ENCODE measurements at places on chromosomes 1 and 21.

- DNase-seq, result peak; percentile 40
Observed at GRCh38 chr1:232084584-232085223, 458.1 kb downstream of the DISC1 start.

GRCh38 chr1:160156361-160156760 lies 5.0 kb downstream of the ATP1A4 start:
- DNase-seq, result no peak

- DNase-seq, result no peak
Observed at GRCh38 chr1:78387201-78387600, 103.6 kb upstream of the PTGFR start.

DNA sequence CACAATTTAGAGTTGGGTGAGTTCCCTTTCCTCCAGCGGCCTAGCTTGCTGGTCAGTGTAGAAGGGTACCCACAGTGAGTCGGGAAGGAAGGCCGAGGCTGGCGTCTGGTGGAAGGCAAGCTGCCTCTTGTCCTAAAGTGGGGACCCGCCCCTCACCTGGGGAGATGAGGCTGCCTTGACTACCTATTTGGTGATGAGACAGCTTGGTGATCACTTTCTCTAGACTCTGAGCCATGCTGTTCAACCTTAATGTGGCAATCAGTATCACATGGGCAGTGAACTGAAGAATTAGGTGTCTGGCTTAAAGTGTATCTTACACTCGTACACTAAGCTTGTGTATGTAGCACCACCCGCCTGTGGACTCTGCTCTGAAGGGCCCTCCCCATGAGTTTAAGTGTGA lies 100.7 kb downstream of the COLGALT2 start:
- DNase-seq, result no peak

- DNase-seq, result peak; percentile 57
Observed at GRCh38 chr1:97820470-97821188, 100.2 kb downstream of the DPYD start.

DNA sequence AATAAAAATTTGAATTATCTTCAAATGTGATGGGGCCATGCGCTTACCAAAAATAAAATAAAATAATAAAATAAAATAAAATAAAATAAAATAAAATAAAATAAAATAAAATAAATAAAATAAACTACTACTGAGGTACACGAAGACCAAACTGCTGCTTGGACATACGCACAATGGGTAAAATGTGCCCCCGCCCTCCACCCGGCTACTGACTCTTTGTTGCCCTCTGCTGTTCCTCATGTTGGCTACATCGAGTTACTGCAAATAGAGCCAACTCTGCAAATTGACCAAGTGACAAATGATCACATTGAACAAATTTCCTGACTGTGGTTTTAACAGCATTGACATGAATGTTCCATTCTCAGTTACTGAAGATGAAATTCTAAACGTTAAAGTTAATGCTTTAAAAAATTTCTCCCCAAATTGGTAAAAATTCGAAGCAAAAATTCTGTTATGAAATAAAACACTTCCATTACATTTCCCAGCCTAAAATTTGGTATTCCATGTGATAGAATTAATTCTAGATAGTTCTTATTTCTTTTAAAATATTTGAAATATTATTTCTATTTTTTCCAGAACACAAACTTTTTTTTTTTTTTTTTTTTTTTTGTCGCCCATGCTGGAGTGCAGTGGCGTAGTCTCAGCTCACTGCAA lies 18.8 kb upstream of the MAP1LC3C start:
- peak; percentile 7 for DNase-seq

DNA sequence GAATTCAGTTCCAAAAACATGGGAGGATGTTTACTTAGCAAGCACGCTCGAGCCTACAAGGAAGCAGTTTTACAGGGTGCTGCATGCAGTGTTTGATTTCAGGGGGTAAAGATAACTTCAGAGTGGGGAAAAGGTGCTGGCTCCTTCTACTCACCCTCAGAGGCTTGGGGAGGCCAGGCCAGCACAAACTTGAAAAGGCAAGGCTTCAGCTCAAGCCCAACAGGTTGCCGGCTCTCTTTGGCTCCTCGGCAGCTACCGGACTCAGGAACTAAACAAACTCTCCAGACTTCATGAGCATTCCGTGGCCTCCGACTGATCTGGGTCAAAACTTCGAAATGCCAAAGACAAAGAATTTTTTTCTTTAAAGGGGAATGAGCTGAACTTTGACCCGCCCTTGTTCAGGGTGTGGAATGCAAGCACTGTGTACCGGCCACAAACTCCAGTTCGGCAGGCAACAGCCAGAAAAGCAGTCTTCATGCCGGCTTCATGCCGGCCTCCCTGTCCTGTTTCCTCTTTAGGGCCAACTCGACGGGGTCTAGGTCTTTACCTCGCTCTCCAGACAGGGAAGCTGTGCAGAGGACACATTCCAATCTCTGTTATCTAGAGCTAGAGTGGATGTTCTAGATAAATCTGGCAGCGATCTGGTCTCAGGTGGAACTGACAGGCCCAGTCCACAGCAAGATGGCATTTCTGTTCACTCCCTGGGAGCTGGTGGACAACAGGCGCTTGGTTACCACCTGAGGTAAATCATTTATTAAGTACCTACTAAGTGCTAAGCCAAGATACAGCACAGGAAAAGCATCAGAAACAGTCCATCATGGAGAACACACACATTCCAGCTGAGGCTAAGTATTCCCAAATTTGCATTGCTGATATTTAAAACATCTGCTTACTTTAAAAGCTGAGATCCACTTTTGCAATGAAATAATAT lies 75.0 kb downstream of the CD46 start:
- DNase-seq, result peak; percentile 31

DNA sequence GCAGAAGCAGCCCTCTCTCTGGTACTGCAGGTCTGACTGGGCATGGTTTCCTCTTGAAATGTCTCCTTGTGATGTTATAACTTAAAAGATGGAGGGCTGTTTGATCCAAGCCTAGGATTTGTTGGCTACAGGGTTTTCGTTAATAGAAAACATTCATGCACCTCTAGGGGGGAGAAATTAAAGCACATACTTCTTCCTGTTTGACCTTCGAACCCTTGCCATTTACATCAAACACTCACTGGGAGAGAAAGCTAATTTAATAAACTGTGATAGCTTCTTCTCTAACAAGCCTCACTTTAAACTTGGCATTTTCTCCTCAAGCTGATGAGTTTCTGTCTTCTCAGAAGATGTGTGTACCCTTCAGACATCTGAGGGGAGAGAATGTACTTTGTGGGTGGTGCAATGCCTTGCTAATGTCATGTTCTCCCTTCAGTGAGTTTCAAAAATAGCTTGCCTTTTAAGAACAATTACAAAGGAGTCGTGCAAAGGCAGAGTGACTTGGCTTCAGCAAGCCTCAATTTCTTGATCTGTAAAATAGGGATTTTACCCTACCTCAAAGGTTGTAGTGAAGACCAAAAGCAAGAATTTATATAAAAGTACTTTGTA lies 20.4 kb downstream of the CACHD1 start:
- no peak for DNase-seq

- DNase-seq, result no peak
Observed at GRCh38 chr1:160205242-160206035, at the start of gene PEA15. Gene PEA15 (plus strand): TSS chr1:160205384. CDS start chr1:160211545, 6,161 bp downstream.

GRCh38 chr1:61400131-61400770 lies 317.9 kb downstream of the NFIA start:
- no peak for DNase-seq

- no peak for DNase-seq
Observed at GRCh38 chr1:197663162-197663953, 111.9 kb downstream of the DENND1B start.

- DNase-seq, result no peak
Observed at GRCh38 chr1:100904528-100904927, 8.6 kb downstream of the SLC30A7 start.

- no peak for DNase-seq
Observed at GRCh38 chr1:157723157-157723556, 22.6 kb upstream of the FCRL3 start.

GRCh38 chr1:31736675-31737074 lies 27.5 kb downstream of the ADGRB2 start:
- peak; percentile 68 for DNase-seq

GRCh38 chr1:66022904-66023620 lies 230.4 kb downstream of the PDE4B start:
- DNase-seq, result no peak

DNA sequence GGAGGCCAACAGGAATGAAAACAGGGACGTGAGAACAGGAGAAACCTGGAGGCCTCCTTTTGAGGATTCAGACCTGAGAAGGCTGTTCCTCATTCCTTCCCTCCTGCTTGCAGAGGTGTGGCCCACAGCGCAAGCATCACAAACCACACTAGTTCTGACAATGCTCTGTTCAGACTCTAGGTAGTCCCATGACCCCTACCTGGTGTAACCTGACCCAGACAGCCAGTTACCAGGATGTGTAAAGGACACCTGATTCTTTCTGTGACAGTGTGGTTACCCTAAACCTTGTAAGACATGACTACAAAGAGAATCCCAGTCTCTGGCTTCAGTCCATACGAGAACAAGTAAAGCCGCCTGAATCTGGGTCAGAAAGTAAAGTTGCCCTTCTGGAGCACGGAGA lies 3.2 kb downstream of the MECR start:
- no peak for DNase-seq

GRCh38 chr1:10380594-10381275 lies 18.1 kb upstream of the PGD start:
- DNase-seq, result peak; percentile 23

DNA sequence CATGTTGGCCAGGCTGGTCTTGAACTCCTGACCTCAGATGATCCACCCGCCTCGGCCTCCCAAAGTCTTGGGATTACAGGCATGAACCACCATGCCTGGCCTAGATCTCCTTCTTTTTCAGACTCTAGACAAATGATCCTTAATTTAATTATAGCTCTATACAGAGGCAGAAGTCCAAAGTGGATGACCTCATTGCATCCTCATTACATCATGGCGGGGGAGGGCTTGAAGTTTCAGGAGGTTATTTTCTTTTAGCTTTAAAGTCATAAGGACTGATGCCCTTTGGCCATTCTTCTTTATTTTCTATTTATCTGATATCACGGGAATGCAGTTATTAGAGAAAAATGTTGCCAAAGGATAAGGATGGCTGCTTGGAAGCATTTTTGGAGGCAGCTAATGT lies 14.1 kb upstream of the MARK1 start:
- DNase-seq, result no peak

DNA sequence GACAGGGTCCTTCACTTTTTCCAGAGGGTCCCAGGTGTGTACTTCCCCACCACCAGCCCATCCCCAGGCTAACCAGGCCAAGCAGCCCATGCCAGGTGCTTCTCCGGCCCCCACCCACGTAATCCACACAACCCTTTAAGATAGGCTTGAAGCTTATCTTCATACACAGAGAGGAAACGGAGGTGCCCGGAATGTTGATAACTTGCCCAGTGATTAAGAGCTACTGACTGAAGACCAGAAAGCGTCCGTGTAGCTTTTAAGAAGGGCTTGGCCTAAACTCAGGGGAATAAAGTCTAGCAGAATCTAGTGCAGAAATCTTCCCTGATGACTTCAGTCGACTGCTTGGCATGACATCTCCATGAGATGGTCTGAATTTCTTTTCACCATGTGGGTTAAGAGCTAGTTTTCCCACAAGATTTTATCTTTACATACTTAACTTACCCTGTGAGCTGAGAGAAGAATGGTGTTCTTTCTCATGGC lies 138.7 kb downstream of the GALNT2 start:
- no peak for DNase-seq

- no peak for DNase-seq
Observed at GRCh38 chr1:160907976-160908375, 23.0 kb upstream of the ITLN1 start.

GRCh38 chr1:67869233-67869632 lies 36.0 kb upstream of the GNG12 start:
- no peak for DNase-seq

- DNase-seq, result no peak
Observed at GRCh38 chr1:112855152-112855828, 100.7 kb downstream of the SLC16A1 start.

DNA sequence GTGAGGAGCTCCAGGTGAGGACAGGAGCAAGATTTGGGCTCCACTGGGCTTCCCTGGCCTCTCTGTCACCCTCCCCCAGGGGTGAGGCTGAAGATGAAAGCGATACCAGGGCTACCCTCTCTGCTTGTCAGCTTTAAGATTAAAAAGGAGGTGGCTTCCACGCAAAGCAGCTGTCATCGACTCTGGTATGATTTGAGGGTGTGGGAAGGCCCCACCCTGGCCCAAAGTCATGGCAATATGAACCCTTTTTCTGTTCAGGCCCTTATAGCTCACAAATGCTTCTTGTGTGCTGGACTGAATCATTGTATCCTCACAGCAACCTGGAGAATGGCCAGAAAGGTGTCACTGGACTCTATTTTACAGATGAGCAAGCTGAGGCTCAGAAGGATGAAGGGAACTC lies 41.6 kb downstream of the NUAK2 start:
- DNase-seq, result no peak

DNA sequence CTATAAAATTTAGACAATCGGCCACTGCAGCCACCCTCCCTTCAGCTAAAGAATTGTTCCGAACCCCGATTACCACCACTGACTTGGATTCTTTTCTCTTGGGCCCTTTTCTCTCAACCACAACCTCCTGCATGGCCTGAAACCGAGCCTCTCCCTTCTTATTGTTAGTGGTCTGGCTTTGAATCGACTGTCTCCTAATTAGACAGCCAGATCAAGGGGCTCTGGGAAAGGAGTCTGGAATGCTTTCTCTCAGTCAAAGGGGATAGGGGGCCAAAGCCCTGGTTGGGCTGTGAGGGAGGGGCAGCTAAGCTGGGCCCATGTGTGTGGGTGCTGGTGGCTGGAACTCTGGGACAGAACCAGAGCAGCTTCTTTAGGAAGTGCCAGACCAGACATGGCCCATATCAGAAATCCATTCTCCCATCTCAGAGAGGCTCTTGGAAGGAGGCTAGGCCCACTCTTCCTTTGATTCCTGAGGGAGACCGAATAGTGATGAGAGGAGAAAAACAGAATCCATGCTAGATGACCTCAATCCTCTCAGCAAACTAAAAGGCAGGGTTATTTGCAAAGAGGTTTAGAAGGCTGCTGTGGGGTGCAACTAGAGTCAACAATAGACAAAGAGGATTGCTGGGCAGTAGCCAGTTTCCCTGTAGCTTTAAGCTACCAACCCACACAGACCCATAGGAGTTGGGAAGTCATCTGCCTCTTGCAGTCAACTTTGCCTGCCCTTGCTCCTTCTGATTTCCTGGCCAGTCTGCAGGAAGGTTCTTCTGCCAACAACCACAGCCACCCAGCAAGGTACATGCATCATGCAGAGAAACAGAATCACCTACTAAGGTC lies 117.6 kb downstream of the AK5 start:
- DNase-seq, result no peak

GRCh38 chr1:202531472-202531811 lies 178.8 kb downstream of the SYT2 start:
- DNase-seq, result no peak

- DNase-seq, result no peak
Observed at GRCh38 chr1:37175666-37176215, 141.4 kb upstream of the GRIK3 start.
